ENCODE measurements at places on chromosomes 7 and 10. TPM values are rescaled to one million over a fixed set of nuclear protein-coding genes. Genes with fewer than 3 reads are reported as not detected.

- H3K4me3 ChIP-seq: no peak overlapping the region
- no peaks in the 10 kb centered on the region for H3K36me3 ChIP-seq
- H3K27ac ChIP-seq: no peak overlapping the region
Observed at GRCh38 chr7:99938296-99938695, 8.9 kb upstream of the GJC3 start.

- no peak overlapping the region for H3K27ac ChIP-seq
- H3K36me3 ChIP-seq: peaks cover 20% of the 10 kb centered on the region
- no peak overlapping the region for H3K4me3 ChIP-seq
- DNase-seq: peak; percentile 64
- no peaks in the 10 kb centered on the region for H3K4me1 ChIP-seq
- H3K27me3 ChIP-seq: no peaks in the 10 kb centered on the region
Observed at GRCh38 chr7:98294798-98295382, 13.4 kb downstream of the BRI3 start.

DNA sequence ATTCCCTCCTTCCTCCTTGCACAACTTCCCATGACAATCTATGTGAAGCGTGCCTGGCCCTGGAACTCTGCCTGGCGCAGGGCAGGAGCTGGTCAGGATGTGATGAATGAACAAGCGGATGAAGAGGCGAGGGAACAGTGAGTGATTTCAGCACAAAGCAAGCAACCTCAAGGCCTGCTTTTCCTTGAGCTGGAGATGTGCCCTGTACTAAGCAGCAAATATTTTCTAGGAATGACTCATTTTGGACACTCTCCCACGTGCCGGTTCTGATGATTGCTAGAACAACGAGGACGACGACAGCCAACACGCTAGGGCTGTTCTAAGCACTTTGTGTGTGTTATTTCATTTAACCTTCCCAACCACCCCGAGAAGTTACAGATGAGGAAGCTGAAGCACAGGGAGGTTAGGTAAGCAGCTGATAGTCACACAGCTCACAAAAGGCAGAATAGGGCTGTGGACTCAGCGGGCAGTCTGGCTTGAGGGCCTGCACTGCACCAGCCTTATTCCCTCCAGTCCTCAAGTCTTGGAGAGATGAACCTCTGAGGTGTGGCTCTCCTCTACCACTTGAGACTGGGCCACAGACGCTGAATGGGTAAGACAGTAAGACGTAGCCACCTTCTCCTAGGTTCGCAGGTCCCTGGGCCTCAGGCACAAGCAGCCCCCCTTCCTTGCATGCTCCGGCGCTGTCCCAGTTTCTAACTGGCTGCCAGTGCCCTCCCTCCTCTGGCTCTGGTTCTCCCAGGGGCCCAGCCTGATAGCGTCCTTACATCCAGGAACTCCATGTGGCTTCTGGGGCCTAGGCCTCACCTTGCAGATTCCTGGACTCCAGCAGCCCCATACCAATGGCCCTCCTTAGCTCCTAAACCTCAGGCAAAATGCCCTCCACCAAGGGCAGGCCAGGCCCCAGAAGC, 59.0 kb downstream of the YKT6 start:
- H3K27me3 ChIP-seq: peaks cover 18% of the 10 kb centered on the region
- no peak overlapping the region for H3K4me3 ChIP-seq
- H3K36me3 ChIP-seq: no peaks in the 10 kb centered on the region
- H3K27ac ChIP-seq: peak overlapping the region; percentile 10
- H3K4me1 ChIP-seq: peaks cover 6% of the 10 kb centered on the region

DNA sequence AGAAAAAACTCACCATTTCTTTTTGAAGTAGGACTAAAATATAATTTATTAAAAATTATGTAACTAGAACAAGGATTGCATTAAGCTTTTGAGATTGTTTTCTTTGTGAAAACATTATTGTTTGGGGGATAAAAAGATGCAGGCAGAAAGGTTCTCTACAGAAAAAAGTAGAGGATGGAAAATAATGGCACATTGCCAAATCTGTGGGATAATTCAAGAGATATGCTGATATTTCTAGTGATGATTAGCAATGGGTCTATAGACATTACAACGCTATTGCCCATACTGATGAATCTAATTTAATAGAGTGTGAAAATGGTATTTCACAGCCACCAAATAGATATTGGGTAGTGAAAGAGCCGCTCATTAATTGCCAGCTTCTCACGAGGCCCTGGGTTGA, 204.3 kb downstream of the RAPGEF5 start:
- H3K4me3 ChIP-seq: no peak overlapping the region
- H3K27me3 ChIP-seq: no peaks in the 10 kb centered on the region
- H3K4me1 ChIP-seq: no peaks in the 10 kb centered on the region
- DNase-seq: no peak

DNA sequence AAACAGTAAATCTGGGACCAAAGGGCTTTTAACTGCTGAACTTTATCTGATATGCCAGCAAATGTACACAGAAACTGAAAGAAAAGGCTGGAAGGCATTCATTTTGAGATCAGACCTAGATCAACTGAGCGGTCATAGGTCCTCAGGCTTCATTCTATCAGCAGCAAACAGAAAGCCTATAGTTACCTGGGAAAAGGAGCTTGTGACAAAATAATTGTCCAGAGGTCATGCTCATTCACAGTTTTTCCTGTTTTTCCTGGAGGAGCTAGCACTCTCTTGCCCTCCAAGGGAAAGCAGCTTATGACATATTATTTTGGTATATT, 320.2 kb downstream of the AHR start:
- peak overlapping the region; percentile 44 for H3K27ac ChIP-seq
- no peaks in the 10 kb centered on the region for H3K36me3 ChIP-seq
- no peaks in the 10 kb centered on the region for H3K27me3 ChIP-seq
- no peak overlapping the region for H3K4me3 ChIP-seq

DNA sequence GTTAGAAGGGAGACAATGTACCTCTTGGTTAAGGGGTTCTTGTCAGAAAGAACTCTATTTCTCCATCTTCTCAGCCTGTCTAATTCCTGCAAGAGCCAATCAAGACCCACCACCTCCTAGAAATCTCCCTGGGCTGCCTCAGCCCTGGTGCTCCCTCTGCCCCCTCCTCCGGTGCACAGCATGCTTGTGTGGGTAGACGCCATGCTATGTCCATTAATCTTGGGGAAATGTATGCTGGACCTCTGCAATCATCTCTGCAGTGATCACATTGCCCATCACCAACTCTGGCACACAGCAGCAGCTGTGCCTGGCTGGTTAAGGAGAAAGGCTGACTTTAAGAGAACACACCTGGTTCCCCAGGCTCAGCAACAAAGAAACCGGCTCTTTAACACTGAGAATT, 37.3 kb downstream of the SH3PXD2A start:
- peaks cover 37% of the 10 kb centered on the region for H3K4me1 ChIP-seq
- H3K36me3 ChIP-seq: no peaks in the 10 kb centered on the region
- DNase-seq: no peak
- no peaks in the 10 kb centered on the region for H3K27me3 ChIP-seq
- H3K27ac ChIP-seq: no peak overlapping the region

- H3K36me3 ChIP-seq: no peaks in the 10 kb centered on the region
- peak overlapping the region; percentile 63 for H3K4me3 ChIP-seq
- peak; percentile 54 for DNase-seq
Observed at GRCh38 chr7:151251689-151252560, 3.4 kb upstream of the SMARCD3 start.

- H3K27ac ChIP-seq: no peak overlapping the region
- no peak for DNase-seq
- H3K27me3 ChIP-seq: no peaks in the 10 kb centered on the region
- no peaks in the 10 kb centered on the region for H3K36me3 ChIP-seq
- H3K4me3 ChIP-seq: no peak overlapping the region
- H3K4me1 ChIP-seq: no peaks in the 10 kb centered on the region
Observed at GRCh38 chr10:75042292-75042974, 69.0 kb upstream of the SAMD8 start.

DNA sequence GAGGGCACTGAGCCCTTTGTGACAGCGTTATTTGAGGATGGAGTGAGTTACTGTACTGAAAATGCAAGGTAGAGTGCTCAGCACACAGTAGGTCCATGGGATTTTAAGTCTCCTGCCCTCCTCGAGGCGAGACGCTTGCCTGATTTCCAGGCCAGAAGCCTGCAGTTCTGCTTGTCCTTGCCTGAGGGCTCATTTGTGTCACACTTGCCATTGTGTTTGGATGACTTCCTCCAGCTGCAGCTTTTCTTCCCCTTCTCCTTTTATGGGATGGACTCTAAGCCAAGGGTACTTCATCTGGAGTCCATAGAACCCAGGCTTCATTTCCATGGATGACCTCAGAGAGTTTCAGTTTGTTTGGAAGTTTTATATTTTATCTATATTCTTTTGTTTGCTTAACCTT, 304.2 kb upstream of the BMPER start:
- H3K27me3 ChIP-seq: no peaks in the 10 kb centered on the region
- no peak for DNase-seq
- no peak overlapping the region for H3K27ac ChIP-seq

- peaks cover 13% of the 10 kb centered on the region for H3K4me1 ChIP-seq
Observed at GRCh38 chr7:73844131-73844547, 1.8 kb upstream of the METTL27 start.

DNA sequence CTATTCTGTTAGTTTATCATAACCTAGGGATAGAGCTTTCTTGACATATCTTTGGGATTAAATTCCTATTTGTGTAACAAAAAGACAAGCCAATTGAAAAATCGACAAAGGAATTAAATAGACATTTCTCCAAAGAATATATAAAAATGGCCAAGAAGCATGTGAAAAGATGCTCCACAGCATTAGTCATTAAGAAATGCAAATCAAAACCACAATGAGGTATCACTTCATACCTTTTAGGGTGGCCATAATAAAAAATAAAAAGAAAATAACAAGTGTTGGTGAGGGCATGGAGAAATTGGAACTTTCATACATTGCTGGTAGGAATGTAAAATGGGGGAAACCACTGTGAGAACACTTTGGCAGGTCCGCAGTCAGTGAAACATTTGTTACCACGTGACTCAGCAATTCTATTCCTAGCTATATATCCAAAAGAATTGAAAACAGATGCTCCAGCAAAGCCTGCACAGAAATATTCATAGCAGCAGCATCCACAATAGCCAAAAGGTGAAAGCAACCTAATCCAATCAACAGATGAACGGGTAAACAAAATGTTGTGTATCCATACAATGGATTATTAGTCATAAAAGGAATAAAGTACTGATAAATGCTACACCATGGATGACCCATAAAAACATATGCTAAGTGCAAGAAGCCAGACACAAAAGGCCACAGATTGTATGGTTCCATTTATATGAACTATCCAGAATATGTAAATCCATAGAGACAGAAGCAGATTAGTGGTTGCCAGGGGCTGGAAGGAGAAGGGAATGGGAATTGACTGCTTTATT, 20.5 kb downstream of the SPAG6 start:
- H3K4me1 ChIP-seq: no peaks in the 10 kb centered on the region
- DNase-seq: no peak
- H3K27ac ChIP-seq: no peak overlapping the region
- no peaks in the 10 kb centered on the region for H3K36me3 ChIP-seq
- H3K27me3 ChIP-seq: no peaks in the 10 kb centered on the region

DNA sequence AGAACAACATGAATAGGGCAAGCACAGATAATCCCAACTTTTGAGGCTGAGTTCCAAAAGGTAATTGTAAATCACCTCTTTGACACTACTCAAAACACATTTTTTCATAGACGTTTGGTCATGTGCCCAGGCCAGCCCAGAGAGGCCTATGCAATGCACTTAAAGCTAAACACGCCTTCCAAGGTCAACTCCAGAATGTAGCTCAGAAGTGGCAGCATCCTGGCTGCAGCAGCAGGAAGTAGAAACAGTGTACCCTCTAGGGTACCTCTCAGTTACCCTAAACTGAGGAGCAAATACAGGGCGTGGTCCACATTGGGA, 58.7 kb downstream of the OSBPL3 start:
- H3K4me1 ChIP-seq: peaks cover 4% of the 10 kb centered on the region
- no peak overlapping the region for H3K27ac ChIP-seq
- no peaks in the 10 kb centered on the region for H3K36me3 ChIP-seq
- no peak overlapping the region for H3K4me3 ChIP-seq
- no peak for DNase-seq
- H3K27me3 ChIP-seq: no peaks in the 10 kb centered on the region

GRCh38 chr10:113802997-113803396, 50.9 kb downstream of the DCLRE1A start:
- no peak for DNase-seq
- no peaks in the 10 kb centered on the region for H3K36me3 ChIP-seq
- H3K4me3 ChIP-seq: no peak overlapping the region
- H3K27me3 ChIP-seq: no peaks in the 10 kb centered on the region

DNA sequence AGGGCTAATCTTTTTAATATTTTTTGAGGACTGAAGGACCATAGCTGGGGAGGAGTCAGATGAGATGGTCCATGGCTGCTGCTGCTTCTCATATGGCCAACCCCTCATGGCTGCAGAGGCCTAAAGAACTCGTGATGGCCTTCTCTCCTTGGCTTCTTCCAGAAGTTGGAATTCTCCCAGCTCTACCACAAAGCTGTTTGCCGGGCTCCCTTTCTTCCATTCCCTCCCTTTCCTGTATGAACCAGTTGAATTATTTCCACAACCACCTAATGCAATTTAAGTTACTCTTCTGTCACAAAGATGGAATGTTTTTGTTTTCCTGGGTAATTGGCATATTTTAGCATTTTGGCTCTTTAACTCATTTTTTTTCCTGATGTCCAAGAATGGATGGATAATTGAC, 80.7 kb downstream of the PHTF2 start:
- H3K4me1 ChIP-seq: no peaks in the 10 kb centered on the region
- H3K4me3 ChIP-seq: no peak overlapping the region
- no peak overlapping the region for H3K27ac ChIP-seq
- H3K27me3 ChIP-seq: no peaks in the 10 kb centered on the region
- DNase-seq: no peak

- DNase-seq: no peak
- H3K36me3 ChIP-seq: no peaks in the 10 kb centered on the region
- H3K27ac ChIP-seq: no peak overlapping the region
- H3K27me3 ChIP-seq: no peaks in the 10 kb centered on the region
Observed at GRCh38 chr10:53079283-53079682, 306.7 kb upstream of the MBL2 start.

GRCh38 chr7:2508327-2509215, 11.0 kb upstream of the LFNG start:
- H3K27me3 ChIP-seq: no peaks in the 10 kb centered on the region
- no peaks in the 10 kb centered on the region for H3K36me3 ChIP-seq
- DNase-seq: peak; percentile 71
- H3K4me1 ChIP-seq: peaks cover 15% of the 10 kb centered on the region

CSTF2T gene
- total RNA-seq: 10.3 TPM

KLLN gene
- total RNA-seq: 0.79 TPM

DNAJB12 gene
- 33.7 TPM for total RNA-seq

NEUROD6 gene
- not detected for total RNA-seq

ATRNL1 gene
- total RNA-seq: 13.5 TPM

OPN4 gene
- 1.5 TPM for total RNA-seq

RNF32 gene
- total RNA-seq: 2.3 TPM

CAV1 gene
- 52.2 TPM for total RNA-seq

Measured in transverse colon (tissue), 4 donors.